ENCODE measurements at places on chromosomes 4 and X.

DNA sequence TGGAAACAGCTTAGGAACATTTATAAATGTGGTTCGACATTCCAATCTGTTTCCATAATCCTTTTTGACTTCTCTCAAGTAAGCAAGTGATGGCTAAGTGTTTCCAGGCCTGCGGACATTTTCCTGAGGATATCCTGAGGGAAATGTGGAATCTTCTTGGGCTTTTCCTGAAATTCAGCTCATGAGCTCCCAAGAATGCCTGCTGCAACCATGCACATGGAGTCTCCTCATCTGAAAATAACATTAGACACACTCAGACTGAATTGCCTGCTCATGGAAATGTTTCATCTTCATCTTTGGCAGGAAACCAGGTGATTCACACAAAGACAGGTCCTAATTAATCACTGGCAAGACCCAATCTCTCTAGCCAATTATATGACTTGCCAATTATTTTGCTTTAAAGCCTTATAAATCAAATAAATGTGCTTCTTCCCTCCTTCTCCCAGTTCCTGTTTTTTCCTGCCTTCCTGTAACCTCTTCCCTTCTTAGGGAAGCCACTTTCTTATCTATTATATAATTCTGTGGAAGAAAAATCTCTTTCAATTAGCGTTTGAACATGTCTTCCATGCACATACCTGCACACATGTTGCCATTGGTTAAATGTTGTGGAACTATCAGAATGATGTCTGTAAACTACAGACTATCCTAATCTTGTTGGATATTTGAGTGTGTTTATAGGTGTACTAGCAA is 104.6 kb upstream of the MXRA5 start:
- no peak for DNase-seq

- peak; percentile 49 for DNase-seq
These were observed 239.0 kb upstream of the HTR2C start for GRCh38 chrX:114344756-114345349.

- DNase-seq = no peak
These were observed 156.9 kb downstream of the AFAP1 start for GRCh38 chr4:7782783-7783182.

GRCh38 chrX:10944136-10944885 is 166.8 kb upstream of the HCCS start:
- no peak for DNase-seq

GRCh38 chrX:70338290-70338689 is 48.4 kb downstream of the KIF4A start:
- no peak for DNase-seq

DNA sequence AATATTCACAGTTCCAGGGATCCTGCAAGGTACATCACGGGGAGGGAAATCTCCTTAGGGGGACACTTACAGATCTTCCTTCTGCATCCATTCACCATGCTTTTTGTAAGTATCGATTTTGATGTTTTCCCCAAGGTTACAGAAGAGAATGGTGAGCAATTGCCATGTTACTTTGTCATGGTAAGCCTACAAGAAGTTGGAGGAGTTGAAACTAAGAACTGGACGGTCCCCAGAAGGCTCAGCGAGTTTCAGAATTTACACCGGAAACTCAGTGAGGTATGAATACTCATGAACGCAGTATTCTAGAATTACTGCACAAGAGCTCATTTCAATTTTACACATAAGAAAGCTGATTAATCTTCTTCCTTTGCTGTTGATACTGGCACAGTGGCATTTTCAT is 53.9 kb downstream of the LRP2BP start:
- no peak for DNase-seq

DNA sequence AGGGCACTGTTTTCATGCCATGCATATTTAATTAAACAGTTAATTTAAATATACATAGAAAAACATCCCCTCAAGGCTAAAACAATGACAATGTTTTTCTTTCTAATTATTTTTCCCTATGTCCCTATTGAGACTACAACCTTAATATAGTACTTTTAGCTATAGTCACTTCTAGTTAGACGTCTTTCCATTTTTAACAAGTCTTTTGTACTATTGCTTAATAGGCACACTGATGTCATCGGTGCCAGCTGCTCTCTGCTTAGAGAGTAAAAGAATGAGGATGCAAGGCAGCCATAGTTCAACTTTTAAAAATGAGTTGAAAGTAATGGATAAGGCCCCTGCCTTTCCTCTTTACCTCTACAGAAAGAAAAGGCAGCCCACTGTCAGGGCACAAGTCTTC is 191.1 kb downstream of the KCTD8 start:
- no peak for DNase-seq

GRCh38 chrX:30900227-30900626 is 11.2 kb upstream of the TAB3 start:
- DNase-seq = peak; percentile 66

GRCh38 chr4:165048170-165048569 is 5.5 kb upstream of the TRIM75 start:
- no peak for DNase-seq

DNA sequence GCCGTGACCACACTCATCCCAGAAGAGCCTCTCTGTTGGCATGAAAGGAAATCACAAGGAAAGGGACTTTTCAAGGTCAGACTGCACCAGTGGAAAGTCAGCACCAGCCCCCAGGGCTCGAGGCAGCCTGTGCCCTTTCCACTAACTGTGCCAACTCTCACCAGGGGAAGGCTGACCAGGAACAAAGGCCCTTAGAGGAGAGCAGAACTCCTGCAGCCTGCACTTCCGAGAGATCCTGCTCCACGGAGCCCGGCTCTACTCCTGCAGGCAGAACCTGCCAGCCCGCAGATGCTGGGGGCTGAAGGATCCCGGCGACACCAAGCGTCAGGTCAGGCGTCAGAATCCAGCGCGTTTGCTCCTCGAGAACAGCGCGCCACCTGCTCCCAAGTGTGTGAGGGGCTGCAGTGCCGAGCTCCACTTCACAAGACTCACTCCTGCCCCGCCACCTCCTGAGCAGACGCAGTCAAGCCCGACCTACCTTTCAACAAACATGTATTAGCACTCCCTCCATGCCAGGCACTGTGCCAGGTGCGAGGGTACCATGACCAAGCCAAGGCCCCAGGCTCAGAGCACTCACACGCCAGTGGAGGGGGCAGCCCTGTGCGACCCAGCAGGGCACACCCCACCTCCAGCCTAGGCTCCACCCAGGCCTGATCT is 13.6 kb upstream of the HELT start:
- no peak for DNase-seq

DNA sequence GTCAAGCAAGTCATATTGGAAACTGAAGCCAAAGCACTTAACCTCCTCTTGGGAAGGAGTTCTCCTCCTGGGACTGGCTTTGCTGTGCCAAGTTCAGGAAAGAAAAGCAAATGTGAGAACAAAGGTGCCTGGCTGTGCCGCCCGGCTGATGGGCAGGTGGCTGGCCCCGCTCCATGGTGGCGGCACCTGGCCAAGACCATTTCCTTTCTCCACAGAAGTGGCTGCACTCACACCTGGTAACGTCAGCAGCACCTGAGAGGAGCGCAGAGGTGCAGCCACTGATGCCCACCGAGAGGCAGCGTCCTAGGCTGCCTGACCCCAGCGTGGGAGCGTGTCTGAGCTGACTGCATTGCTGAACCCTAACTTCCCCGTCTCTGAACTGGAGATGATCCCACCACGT is 54.3 kb downstream of the DCTD start:
- no peak for DNase-seq

DNA sequence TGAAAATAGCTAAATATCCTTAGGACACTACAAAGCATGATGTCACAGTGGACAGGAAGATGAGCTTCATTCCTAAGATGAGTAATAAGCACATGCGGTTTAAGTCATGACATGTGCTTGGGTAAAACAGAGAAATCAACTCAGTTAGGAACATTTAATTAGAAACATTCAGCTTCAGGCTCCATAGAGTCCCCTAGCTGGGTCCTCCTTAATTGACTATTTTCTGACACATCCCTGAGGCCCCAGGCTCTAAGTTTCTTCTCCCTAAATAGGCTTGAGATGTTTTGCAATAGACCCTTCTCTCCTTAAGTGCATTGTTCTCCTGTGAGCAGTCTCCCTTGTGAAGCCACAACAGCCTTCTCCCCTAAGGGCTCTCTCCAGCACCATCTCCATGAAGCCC is 70.4 kb upstream of the ANXA3 start:
- DNase-seq = no peak

GRCh38 chrX:153674219-153674851 is 722 bp upstream of the PNCK start:
- DNase-seq = no peak

DNA sequence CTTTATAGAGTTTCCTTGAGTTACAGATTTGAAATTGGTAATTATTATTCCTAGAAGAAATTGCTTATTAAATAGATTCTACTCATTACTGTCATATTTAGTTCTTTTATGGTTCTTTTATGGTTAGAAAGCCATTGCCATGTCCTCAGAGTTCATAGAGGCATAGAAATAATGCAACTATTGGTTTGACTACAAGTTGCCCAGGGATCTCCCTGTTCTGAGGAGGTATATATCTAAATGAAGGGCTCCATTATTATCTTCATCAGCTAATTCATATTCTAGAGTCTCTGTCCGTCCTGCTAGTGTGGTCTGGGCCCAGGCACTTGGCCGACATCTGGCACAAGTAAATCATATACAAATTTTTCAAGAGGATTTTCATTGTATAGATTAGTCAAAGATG is 535.7 kb downstream of the PPP4R3C start:
- no peak for DNase-seq

DNA sequence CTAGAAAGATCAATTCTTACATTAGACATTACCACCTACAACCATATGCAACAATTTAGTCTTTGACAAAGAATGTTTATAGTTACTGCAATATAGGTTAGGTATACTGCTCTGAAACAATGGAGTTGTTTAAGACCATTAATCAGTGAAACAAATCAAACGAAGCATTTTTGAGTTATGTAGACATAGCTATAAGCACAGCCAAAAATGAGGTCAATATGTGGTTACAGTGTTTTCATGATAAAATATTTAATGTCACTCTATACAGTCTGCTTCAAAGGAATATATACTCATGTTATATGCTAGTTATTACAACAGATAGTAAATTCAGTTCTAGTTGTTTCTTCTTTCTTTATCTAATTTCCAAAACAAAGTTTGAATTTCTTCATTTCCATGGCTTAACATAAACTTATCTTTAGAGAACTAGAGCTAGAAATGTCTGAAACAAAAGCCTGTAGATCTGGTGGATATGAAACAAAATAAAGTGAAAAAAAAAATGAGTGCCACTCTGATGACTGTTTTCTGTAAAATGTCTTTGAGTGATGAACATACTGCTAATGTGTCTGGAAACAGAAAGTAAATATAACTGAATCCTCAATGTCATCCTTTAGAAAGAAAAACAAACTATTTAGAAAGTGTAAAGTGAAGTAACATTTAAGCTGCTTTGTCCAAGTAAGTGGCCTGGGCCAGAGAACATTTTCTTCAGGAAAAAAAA is 809.0 kb downstream of the FAT4 start:
- no peak for DNase-seq

DNA sequence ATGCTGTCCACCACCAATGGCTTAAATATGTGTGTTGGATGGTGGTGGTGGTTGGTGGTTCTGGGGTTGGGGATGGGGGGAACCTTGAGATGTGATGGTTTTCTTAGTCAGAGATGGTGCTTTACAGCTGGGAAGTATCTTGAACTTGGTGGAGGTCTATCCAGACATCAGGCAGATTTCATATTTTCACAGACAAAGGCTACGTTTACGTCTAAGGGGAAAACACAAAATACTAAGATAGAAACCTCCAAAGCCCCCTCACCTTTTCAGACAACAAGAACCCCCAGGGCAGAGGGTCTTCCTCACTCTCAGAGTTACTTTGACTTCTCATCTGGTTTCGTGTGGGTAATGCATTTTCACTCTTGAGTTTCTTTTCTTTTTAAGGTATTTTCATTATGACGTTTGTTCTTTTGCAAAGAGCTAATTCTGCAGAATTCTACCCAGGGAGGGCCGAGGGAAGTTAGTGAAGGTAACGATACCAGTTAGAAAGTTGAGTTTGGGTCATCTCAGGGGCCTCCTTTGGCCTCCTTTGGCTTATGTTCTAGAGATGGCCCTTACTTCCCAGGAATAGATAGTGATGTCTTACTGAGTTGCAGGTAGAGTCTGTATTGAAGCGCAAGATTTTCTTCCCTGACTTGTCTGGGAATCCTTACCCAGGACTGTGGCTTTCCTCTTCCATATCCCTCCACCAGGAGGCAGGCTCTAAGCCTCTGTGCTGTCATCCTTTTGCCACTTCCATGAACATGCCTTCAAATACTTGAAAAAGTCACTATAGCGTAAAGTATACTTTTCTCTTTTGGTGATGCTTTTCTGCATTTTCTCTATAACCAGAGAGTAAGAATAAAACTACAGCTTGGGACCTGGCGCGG is 31.9 kb downstream of the RHOH start:
- peak; percentile 21 for DNase-seq

- no peak for DNase-seq
These were observed 98.9 kb downstream of the EVC2 start for GRCh38 chr4:5609306-5610007.

DNA sequence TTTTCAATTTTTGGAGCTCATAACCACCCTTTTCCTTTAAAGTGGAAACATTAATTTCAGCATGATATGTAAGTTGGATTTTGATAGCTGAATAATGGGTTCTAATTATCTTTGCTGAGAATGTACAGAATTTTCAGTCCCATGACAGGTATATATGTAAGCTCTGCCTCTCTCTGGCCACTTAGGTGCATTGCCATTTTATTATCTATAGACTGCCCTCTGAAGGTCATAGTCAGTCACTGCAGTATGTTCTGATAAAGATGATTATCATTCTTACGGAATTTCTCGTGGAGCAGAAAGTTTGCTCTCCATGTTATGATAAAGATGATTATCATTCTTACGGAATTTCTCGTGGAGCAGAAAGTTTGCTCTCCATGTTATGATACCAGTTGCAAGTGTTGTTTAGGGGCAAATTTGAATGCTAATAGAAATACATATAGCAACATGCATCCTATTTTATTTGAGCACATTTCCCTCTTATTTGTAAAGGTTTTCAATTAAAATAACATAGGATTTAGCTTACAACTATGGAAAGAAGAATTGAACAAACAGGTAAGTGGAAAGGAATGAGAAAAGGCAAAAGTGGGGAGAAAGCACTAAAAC is 10.4 kb downstream of the AFP start:
- peak; percentile 83 for DNase-seq
